IPS DF 6.9 (cell line): ENCODE measurements at places on chromosomes 4 and X.

GRCh38 chrX:25762656-25763055 lies 375.5 kb upstream of the MAGEB18 start:
- DNase-seq: no peak

- peak; percentile 78 for DNase-seq
Measured at GRCh38 chr4:115851918-115852766, 738.7 kb upstream of the NDST4 start.

DNA sequence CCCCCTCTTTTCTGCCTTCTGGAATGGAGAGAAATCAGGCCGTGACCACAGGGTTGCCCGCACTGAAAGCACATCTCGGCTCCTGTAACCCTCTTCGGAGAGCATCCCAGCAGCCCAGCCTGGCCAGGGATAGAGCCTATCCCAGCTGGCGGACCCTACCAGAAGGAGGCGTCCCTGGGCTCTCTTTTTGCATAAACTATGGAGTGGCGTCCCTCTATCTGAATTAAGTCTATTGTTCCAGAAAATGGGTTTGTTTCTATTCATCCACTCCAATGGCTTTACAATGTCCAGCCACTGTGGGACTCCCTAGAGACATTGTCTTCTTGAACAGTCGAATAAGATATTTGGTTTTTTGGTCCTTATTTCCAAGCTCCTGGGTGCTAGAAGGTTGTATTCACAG lies 689 bp upstream of the NHSL2 start:
- no peak for DNase-seq

GRCh38 chr4:24805067-24805466 lies 9.7 kb downstream of the SOD3 start:
- no peak for DNase-seq

DNA sequence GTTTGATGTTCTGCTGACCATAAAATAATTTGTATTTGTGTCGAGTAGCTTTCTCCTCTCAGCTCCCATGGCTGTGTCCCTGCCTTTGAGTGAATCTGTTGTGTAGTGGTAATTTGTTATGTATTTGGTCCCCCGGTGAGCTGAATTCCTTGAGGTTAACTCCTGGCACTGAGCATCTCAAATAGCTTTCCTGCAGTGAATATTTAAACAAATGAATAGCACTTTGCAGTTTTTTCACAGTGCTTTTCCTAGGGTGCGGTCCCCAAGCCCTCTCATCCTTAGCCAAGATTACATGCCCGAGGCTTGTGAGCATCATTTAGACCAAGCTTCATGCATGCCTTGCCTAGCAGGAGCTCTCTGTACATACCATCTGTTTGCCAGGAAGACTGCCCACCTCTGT lies 74.2 kb downstream of the CLDN34 start:
- no peak for DNase-seq

GRCh38 chrX:131277543-131278136 lies 11.5 kb downstream of the IGSF1 start:
- no peak for DNase-seq

GRCh38 chr4:26321373-26322221 lies 783 bp downstream of the RBPJ start:
- DNase-seq: no peak
